Vagina (tissue), 2 donors: ENCODE measurements at places on chromosomes 4 and X.

- no peak for DNase-seq
Observed at GRCh38 chr4:126753592-126753991, 879.2 kb upstream of the INTU start.

GRCh38 chr4:121070696-121071639 is 1.4 kb downstream of the NDNF start:
- DNase-seq = no peak

- no peak for DNase-seq
Observed at GRCh38 chrX:64350521-64350920, 44.7 kb downstream of the MTMR8 start.

GRCh38 chrX:1606496-1606895 is 8.4 kb upstream of the ASMT start:
- no peak for DNase-seq

GRCh38 chrX:15410947-15411346 is 26.7 kb upstream of the VEGFD start:
- DNase-seq = no peak

- no peak for DNase-seq
Observed at GRCh38 chrX:115940888-115941332, 229.6 kb upstream of the AGTR2 start.

DNA sequence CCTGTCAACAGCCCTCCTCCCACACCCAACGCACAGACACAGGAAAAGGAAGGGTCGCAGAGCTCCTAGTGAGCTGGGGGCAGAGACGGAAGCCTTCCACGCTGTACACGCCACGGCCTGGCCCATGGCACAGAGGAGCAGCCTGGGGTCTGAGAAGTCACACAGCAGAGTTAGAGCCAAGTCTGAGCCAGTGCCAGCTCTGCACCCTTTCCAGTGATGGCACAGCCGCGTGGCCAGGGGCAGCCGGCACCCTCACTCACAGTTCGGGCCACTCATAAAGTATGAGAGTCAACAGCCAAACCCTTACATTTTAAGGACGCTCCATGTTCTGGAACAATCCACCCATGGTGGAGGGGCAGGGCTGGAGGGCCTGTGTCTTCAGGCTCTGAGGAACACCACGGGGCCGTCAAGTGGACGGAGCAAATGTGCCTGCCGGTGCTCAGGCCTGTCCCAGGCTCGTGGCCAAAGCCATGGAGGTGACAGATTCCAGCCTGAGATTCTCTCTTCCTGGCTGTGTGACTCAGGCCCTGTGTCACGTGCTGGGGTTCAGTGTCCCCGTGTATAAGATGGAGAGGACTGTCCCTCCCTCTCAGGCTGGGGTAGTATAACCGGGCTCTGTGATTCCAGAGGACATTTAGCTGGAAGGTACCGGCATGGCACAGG is 91.2 kb downstream of the ABLIM2 start:
- no peak for DNase-seq

DNA sequence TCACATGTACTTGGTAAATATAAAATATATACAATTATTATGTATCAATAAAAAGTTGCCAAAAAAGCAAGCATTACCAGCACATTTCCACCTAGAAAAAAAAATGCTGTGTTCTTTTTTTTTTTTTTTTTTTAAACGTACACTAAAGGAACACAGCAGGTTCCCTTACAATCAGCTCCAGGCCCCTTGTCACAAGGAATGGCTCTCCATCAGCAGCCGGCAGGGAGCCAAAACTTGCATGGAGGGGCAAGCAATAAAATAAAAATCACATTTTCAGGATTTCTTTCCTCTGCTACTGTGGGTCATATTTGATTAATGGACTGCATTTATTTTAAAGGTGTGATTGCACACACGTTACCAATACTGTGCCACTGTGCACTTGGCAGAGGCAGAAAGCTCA is 460.3 kb downstream of the GPAT3 start:
- no peak for DNase-seq

DNA sequence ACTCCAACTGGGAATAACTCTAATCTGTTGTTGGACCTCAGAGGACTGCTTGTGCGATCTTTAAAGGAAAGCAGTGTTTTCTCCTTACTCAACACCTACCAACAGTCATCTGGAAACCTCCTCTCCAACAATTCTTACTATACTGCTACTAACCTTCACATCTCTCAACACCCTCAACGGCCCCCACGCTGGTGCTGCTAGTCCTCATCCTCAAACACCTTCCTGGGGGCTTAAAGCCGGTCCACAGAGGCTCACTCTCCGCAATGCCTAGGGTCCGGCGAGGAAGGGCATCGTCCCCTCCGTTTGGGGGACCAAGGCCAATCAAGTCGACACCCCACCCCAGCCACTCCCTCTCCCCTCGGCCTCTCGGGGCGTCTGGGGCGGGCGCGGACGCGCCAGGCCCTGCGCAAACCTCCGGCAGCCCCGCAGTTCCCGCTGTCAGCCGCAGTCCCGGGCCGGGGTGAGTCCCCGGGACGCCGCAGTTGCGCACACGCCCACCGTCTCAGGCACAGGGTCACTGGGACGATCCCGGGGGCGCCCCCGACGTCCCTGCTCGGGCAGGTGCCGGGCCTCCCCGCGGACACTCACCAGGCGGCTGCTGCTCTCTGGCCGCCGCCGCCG is 418 bp downstream of the TAB3 start:
- no peak for DNase-seq

GRCh38 chrX:149987613-149988012 is 49.3 kb upstream of the EOLA2 start:
- no peak for DNase-seq

DNA sequence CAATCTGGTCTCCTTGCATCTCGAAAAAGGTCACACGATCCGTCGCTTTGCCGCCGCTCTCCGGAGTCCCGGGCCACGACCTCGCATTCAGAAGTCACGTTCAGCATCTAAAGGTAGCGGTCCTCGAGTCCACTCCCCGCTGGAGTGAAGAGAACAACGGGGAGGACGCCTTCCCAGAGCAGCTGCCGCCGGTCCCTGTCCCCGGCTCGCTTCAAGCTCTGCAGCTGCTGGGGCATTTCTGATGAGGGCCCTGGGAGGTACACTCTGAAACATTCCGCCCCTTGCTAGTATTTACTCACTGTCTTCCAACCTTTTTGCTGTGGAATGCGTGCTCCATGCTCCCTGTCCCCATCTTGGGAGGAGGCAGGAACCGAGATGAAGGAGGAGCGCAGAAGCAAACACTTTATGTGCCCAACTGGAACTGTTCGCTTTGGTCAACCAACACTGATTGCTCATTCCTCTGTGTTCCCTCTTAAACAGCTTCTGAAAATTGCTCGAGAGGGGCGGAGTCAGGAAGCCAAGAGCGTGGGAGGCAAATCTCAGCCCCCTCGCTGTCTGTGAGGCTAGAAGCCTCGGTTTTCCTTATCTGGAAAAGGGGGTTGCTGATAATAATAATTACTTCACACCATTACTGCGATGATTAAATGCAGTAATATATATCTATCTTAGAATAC is 6.4 kb upstream of the VAMP7 start:
- no peak for DNase-seq

GRCh38 chr4:80361329-80361900 is 25.9 kb downstream of the CFAP299 start:
- no peak for DNase-seq

GRCh38 chr4:7522452-7523220 is 87.9 kb upstream of the PSAPL1 start:
- no peak for DNase-seq

DNA sequence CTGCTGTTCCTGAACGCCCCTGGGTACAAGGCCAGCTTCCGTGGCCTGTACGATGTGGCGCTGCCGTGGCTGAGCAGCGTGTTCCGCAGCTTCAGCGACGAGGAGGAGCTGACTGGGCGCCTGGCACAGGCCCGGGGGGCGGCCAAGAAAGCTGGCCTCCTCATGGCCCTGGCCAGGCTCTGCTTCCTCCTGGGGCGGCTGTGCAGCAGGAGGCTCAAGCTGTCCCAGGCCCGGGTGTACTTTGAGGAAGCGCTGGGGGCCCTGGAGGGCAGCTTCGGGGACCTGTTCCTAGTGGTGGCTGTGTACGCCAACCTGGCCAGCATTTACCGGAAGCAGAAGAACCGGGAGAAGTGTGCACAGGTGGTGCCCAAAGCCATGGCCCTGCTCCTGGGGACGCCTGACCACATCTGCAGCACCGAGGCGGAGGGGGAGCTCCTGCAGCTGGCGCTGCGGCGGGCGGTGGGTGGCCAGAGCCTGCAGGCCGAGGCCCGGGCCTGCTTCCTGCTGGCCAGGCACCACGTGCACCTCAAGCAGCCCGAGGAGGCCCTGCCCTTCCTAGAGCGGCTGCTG is 28.2 kb downstream of the SH3TC1 start:
- no peak for DNase-seq
